Esophagus squamous epithelium (tissue), 5 donors: ENCODE measurements at places on chromosomes 7 and 10.
A peak's percentile ranks its signal among the peaks of the same experiment; 100 is the strongest.

GRCh38 chr7:463362-463781 lies 56.3 kb downstream of the PDGFA start:
- no peak for DNase-seq

GRCh38 chr7:44108768-44109750 lies 4.9 kb downstream of the AEBP1 start:
- DNase-seq: no peak

DNA sequence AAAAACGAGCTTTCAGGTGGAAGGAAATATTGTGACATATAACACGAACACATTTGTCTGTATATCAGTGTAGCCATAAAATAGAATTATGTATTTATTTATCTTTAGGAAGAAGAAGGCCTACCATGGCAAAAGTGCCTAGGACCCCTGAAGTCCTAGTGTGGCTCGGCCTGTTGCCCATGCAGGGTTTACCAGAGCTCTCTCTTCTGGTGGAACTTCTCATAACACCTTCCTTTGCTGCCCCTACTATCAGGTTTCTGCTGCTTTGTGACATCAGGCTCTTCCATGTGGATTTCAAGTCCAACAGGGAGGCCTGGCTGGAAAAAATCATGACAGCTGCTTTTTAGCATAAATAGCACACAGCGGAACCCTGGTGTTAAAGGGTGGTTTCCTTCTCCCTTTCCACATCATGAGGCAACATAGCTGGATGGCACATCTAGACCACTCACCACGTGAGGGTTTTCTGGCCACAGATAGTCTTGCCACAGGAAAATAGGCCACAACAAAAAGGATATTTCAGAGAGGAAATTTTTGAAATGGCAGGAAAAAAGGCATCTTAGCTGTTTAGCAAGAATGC lies 44.8 kb upstream of the ADO start:
- no peak for DNase-seq

DNA sequence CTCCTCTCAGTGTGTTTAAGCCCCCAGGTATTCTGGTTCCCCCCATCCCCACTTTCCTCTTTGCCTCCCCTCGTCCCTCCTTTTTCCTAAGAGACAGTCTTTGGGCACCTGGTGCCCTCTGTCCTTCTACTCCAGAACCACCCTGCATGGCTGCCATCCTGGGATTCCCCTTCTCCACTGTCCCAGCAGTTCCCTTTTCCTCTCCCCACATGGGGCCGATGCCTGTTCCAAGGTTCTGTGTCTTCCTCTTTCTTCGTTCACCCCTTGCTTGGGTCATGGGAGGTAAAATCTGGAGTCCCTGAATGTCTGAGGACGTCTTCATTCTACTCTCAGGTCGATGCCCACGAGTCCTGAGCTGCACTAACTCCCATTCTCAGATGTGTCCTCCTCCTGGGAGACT lies 120.8 kb downstream of the TAX1BP1 start:
- no peak for DNase-seq

- no peak for DNase-seq
Measured at GRCh38 chr7:94431619-94432280, 37.1 kb downstream of the COL1A2 start.

GRCh38 chr7:47478017-47478344 lies 103.9 kb downstream of the TNS3 start:
- DNase-seq: no peak

GRCh38 chr7:157819455-157819807 lies 482.6 kb downstream of the DNAJB6 start:
- no peak for DNase-seq

DNA sequence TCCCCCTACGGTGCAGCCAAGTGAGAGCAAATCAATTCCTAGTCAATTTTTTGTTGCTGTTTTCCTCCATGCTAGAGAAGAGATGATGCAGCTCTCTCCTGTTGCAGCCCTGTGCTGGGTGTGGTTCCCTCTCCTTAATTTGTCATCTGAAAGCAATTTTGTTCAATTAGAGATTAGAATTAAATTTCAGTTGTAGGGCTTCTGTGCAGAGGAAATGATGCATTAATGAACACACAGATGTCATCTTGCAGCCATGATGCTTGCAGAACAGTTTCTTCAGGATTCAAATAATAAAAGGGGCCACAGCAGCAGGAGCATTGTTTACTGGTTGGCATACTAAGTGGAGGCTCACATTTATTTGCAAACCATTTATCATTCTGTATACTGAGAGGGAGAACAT lies 266.0 kb downstream of the AUTS2 start:
- DNase-seq: no peak

- DNase-seq: no peak
Measured at GRCh38 chr7:26457696-26458327, 166.2 kb downstream of the SNX10 start.

- DNase-seq: no peak
Measured at GRCh38 chr10:21517134-21518031, 8.1 kb downstream of the SKIDA1 start.

GRCh38 chr7:149664666-149665065 lies 108.7 kb downstream of the ZNF467 start:
- no peak for DNase-seq

DNA sequence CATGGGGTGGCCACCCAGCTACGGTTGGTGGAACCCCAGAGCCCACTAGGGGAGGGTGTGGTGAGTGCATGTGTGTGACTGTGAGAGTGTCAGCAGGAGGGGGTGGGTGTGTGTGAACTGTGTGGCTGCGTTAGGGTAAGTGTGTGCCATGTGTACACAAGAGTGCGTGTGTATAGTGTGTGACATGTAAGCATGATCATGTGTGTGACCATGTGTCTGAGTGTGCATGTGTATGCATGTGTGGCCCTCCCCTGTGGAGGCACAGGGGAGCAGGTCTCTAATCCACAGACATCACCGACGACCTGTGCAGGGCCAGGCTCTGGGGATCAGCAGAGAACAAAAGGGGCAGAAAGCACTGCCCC lies 3.5 kb upstream of the CFAP46 start:
- no peak for DNase-seq

DNA sequence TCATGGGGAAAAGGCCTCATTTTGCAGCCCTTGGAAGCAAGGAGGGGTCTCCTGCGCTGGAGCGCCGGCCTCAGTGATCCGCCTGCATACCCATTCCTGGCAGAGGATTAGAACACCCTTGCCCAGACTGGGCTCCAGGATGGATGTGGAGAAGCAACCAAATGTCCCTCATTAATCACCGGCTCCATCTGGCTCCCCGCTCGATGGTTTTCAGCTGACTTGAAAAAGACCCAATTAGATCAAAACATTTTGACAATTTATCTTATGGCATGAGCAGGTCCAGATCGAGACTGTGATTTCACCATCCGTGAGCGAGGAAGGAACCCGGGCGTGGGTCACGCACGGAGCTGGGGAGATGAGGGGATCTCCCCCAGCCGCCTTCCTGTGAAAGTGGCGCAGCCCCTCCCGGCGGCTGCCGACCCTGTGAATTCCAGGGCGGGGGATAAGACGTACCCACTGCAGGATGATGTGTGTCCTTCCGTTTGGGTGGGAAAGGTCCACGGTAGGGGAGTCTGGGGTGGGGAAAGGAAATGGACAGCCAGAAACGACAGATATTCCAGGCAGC lies 141.6 kb downstream of the EMX2 start:
- DNase-seq: no peak

- DNase-seq: no peak
Measured at GRCh38 chr7:8818406-8818805, 385.0 kb downstream of the NXPH1 start.

DNA sequence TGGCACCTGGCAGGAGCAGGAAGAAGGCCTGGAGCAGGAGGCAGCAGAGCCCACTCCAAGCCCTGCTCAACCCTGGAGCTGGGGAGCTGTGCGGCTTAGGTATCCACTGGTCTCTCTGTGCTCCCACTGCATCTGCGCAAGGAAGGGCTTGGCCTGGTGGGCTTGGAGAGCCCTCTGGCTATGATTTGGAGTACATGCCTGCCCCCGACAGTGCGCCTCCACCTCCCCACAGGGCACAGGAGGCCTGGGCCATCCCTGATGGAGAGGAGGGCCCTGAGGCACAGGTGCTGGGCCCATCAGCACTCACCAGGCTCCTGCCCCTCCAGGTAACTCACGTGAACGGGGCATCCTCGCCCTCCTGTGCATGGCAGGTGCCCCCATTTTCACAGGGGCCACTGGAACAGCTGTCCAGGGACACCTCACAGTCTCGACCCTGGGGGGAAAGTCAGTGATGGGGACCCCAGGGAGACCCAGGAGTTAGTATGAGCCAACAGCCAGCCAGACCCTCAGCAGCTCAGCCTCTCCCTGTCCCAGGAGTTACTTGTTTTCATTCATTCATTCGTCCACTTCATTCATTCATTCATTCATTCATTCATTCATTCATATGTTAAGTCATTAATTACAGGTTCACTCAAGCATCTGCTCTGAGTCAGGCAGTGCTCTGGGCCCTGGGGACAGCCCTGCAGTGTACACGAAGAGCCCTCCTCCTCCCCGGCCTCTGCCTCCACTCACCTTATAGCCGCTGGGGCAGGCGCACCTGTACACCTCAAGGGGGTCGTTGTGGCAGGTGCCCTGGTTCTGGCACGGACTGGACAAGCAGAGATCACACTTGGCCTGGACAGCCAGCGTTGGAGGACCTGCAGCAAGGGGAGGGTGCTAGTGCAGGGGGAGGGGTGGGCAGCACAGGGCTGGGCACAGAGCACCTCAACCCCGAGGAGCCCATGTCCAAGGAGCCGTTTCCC lies 167.2 kb downstream of the SLIT1 start:
- no peak for DNase-seq

DNA sequence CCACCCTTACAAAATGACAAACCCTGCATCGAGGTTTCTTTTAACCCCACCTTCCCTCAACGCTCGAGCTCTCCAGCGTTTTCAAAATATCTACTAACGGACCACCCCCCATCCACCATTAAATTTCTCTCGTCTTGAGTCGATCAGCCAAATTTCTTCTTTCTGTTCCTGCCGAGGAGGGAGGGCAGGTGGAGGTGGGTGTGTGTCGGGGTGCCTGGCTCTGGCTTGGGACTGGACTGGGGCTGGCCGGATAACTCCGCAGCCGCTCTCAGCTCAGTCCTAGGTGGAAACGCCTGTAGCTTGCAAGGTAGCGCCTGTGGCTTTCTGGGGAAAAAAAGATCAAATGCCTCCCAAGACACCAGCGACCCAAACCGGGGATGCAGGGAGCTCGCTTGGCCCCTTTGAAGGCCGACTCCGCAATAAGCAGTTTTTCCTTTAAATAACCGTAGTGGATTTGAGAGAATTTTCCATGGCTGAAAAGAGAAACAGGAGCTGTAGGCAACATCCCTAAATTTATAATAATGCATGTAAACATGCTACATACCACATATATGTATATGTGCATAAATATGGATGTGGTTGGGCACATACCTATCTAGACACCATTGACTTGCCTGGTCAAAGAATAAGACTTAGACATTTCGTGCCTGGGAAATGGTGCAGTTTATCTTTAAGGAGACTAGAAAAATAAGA lies 1.9 kb upstream of the TMEM178B start:
- no peak for DNase-seq

DNA sequence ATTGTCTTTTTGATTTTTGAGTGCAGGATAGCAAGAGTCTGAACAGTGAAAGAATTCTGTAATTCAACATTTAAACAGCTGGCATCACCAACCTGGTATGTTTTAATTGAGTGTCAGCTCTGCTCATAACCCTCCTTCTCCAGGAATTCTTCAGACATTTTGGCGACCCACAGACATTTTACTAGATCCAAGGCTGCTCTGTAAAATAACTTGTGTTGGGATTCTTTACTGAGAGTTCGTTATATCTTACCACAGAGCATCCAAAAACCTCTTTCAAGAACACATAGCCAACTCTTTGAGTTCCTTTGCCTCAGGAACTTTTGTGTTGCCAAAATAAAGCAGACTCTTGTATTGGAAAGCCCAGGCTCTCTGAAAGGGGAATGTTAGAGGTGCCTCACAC lies 27.7 kb upstream of the SORCS3 start:
- DNase-seq: no peak

- DNase-seq: no peak
Measured at GRCh38 chr7:105107458-105107857, 93.5 kb downstream of the KMT2E start.

GRCh38 chr10:69332278-69333010 lies 54.1 kb downstream of the HK1 start:
- no peak for DNase-seq

- no peak for DNase-seq
Measured at GRCh38 chr10:68992636-68993440, 4.2 kb downstream of the KIFBP start.

GRCh38 chr7:122183106-122183505 lies 39.1 kb upstream of the AASS start:
- DNase-seq: no peak

DNA sequence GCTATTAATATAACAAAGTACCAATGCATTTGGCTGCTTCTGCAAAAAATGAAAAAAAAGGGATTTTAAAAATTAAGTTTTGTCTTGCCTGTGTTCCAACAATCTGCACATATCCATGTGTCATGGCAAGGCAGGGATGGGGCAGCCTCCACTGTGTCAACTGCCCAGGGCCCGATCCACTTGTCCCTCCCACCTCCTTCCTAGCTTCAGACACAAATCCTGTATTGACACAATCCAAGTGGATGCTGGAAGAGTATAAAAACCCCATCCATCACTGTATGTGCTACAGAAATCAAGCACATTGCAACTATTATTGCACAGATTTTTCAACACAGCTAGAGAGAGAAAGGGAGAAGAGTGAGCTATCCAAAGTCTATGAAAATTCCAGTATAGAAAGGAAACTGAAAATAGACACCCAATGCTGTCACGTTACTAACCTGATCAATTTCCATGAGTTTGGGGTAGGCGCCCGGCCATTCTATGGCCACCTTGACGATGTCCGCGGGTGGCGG lies 106.4 kb downstream of the ELMO1 start:
- no peak for DNase-seq

GRCh38 chr10:79202188-79203013 lies 133.6 kb downstream of the ZMIZ1 start:
- DNase-seq: no peak

GRCh38 chr10:6044751-6045313 lies 17.3 kb downstream of the IL2RA start:
- no peak for DNase-seq

- no peak for DNase-seq
Measured at GRCh38 chr10:44899450-44900080, 11.6 kb upstream of the TMEM72 start.

GRCh38 chr7:2019711-2020511 lies 212.8 kb downstream of the MAD1L1 start:
- DNase-seq: peak; percentile 17

- DNase-seq: no peak
Measured at GRCh38 chr7:151023232-151023631, 1.1 kb downstream of the ATG9B start.

GRCh38 chr7:137110091-137110509 lies 233.4 kb downstream of the PTN start:
- no peak for DNase-seq

DNA sequence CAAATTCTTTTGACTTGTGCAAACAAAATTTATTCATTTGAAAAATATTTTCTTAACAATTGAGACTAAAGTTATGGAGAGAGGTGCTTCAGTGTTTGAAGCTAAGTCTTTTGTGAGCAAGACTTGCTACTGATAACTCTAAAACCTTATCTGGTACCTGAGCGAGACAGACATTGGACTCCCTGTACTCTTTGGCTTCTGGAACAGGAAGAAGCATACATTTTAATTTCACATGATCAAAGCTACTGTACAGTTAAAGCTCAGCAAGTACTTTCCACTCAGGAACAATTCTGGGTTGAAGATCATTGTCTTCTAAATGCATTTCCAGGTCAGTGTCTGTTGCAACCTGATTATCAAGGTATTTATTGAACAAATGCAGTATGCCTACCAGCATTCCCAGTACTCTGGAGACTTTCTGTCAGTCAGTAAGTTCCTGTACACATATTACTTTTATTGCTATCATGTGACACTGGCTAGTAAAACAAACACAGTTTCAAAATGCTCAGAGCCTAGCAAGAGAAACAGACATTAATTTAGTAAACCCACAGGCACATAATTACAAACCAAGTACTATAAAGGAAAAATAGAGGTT lies 42.4 kb downstream of the CABCOCO1 start:
- DNase-seq: no peak
